ENCODE measurements at places on chromosomes 5 and 9.

- peak overlapping the region; percentile 86 for H3K27ac ChIP-seq
- DNase-seq, result no peak
- peaks cover 34% of the 10 kb centered on the region for H3K4me1 ChIP-seq
- H3K36me3 ChIP-seq, result no peaks in the 10 kb centered on the region
Observed at GRCh38 chr5:35618781-35619180, 1.1 kb downstream of the SPEF2 start.

GRCh38 chr5:151181818-151182523 is 24.4 kb upstream of the ANXA6 start:
- H3K4me3 ChIP-seq, result no peak overlapping the region
- no peaks in the 10 kb centered on the region for H3K27me3 ChIP-seq
- H3K27ac ChIP-seq, result peak overlapping the region; percentile 51
- peaks cover 18% of the 10 kb centered on the region for H3K4me1 ChIP-seq
- H3K36me3 ChIP-seq, result peaks cover 11% of the 10 kb centered on the region

DNA sequence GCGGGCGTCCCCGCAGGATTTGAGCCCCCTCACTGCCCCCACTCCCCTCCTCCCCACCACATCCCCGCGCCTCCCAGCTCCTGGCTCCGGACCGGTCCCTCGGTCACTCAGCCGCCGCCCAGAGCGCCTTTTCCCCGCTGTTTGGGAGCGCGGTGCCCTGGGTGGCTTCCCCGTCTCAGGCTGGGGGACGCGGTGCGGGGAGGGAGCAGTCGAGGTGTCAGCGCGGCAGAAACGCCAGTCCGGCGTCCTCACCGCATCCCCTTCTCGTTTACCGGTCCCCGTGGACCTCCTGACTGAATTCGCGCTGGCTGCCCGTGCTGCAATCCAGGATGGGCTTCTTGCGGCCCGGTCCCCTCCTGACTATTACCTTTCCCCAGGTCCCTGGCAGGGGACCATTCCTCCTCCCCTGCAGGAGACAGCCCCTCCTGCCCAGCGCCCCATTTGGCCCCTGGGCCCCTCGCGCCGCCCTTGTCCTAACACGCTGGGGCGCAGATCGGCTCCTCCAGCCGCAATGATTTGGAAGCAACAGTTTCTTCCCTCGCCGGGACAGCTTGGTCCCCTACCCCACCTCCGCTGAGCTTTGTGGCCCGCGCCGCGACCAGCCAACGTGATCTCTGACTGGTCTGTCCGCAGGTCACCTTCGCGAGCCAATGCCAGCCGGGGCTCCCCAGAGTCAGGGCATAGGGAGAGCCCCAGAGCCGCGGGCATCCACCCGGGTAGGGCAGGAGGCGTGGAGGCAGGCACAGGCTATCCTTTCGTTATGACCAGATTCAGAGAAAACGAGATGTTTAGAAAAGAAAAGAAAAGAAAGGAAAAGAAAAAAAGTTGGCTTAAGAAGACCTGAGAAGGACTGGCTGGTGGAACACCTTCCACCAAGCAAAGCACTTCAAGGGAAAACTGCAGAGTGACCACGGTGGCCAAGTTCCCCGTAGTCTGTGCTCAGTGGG is 1.2 kb downstream of the ANKRD33B start:
- no peaks in the 10 kb centered on the region for H3K36me3 ChIP-seq
- peaks cover 15% of the 10 kb centered on the region for H3K4me1 ChIP-seq
- H3K4me3 ChIP-seq, result peak overlapping the region; percentile 93
- DNase-seq, result no peak

DNA sequence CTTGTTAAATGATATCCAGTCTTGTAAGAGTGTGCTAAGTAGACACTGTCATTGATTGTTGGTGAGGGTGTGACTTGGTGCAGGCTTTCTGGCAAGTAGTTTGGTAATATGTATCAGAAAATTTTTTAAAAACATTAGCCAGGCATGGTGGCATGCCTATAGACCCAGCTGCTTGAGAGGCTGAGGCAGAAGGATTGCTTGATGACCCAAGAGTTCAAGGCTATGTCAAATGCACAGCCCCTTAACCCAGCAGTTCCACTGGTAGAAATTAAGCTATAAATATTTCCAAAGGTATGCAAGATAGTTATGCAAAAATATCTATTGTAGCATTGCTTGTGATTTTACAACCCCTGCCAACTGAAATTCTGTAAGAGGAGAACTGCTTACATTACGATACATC is 24.2 kb downstream of the ZBTB43 start:
- H3K4me3 ChIP-seq, result no peak overlapping the region
- H3K27me3 ChIP-seq, result no peaks in the 10 kb centered on the region
- DNase-seq, result no peak
- H3K36me3 ChIP-seq, result peaks cover 7% of the 10 kb centered on the region

GRCh38 chr9:38081356-38082108 is 12.5 kb upstream of the SHB start:
- H3K4me3 ChIP-seq, result no peak overlapping the region
- no peak overlapping the region for H3K27ac ChIP-seq
- H3K36me3 ChIP-seq, result peaks cover 3% of the 10 kb centered on the region
- peaks cover 8% of the 10 kb centered on the region for H3K4me1 ChIP-seq
- H3K27me3 ChIP-seq, result peaks cover 64% of the 10 kb centered on the region
- DNase-seq, result no peak

GRCh38 chr5:171429543-171429910 is 10.1 kb downstream of the FGF18 start:
- H3K4me1 ChIP-seq, result peaks cover 2% of the 10 kb centered on the region
- no peak overlapping the region for H3K27ac ChIP-seq
- H3K4me3 ChIP-seq, result no peak overlapping the region
- no peaks in the 10 kb centered on the region for H3K36me3 ChIP-seq

DNA sequence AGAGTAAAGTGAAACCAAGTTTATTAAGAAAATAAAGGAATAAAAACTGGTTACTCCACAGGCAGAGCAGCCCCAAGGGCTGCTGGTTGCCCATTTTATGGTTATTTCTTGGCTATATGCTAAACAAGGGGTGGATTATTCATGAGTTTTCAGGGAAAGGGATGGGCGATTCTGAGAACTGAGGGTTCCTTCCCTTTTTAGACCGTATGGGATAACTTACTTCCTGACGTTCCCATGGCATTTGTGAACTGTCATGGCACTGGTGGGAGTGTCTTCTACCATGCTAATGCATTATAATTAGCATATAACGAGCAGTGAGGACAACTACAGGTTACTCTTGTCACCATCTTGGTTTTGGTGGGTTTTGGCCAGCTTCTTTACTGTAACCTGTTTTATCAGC is 323.9 kb upstream of the PTGER4 start:
- H3K4me3 ChIP-seq, result no peak overlapping the region
- H3K36me3 ChIP-seq, result peaks cover 2% of the 10 kb centered on the region
- no peak overlapping the region for H3K27ac ChIP-seq
- DNase-seq, result no peak
- peaks cover 7% of the 10 kb centered on the region for H3K4me1 ChIP-seq

DNA sequence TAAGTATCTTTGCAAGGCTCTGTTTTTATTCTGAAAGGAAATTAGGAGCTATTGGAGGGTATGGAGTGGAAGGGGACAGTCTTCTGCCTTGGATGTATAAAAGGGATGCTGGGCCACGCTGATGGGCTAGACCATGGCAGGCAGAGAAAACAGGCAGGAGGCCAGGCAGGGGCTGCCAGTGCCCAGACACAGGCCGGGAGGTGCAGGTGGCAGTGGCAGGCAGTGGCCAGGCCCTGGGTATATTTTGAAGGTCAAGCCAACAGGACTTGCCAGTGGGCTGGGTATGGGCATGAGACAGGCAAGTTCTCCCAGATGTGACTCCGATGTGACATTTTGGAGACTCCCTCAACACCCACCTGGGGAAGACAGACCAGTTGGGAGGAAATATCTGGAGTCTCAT is 131.9 kb downstream of the KCNIP1 start:
- no peaks in the 10 kb centered on the region for H3K36me3 ChIP-seq
- no peak overlapping the region for H3K4me3 ChIP-seq
- H3K27ac ChIP-seq, result no peak overlapping the region
- peaks cover 56% of the 10 kb centered on the region for H3K27me3 ChIP-seq

GRCh38 chr9:105637787-105638395 is 24.4 kb upstream of the TAL2 start:
- H3K27ac ChIP-seq, result no peak overlapping the region
- H3K27me3 ChIP-seq, result no peaks in the 10 kb centered on the region
- no peak for DNase-seq
- no peaks in the 10 kb centered on the region for H3K4me1 ChIP-seq
- no peak overlapping the region for H3K4me3 ChIP-seq

- H3K4me1 ChIP-seq, result peaks cover 33% of the 10 kb centered on the region
- no peak for DNase-seq
- peak overlapping the region; percentile 97 for H3K27ac ChIP-seq
- H3K4me3 ChIP-seq, result no peak overlapping the region
- peaks cover 2% of the 10 kb centered on the region for H3K36me3 ChIP-seq
Observed at GRCh38 chr9:127422133-127422782, 1.9 kb upstream of the ZNF79 start.

Data from T-helper 17 cell (primary cell).